Head of caudate nucleus (tissue), 42 donors: ENCODE measurements at places on chromosomes 7 and 10.

DNA sequence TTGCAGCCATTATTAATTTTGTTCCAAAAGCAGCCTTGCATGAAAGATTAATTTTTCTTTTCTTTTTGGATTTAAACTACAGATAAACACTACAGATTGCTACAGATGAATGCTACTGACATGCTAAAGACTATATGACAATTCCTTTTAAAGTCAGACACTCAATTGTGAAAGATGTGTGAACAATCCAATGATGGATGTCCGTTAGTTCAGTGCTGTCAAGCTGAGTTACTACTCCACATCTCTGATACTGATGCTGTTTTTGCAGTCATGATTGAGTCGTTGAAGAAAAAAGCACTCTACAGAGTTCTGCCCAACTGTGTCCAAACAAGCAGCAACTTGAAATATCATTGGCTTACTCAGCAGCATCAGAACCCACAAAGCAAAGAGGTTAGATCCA lies 146.8 kb downstream of the OTUD1 start:
- DNase-seq = no peak

GRCh38 chr7:45203459-45203858 lies 45.9 kb downstream of the RAMP3 start:
- DNase-seq = no peak

- no peak for DNase-seq
Measured at GRCh38 chr10:128777342-128777741, 651.1 kb upstream of the MKI67 start.

DNA sequence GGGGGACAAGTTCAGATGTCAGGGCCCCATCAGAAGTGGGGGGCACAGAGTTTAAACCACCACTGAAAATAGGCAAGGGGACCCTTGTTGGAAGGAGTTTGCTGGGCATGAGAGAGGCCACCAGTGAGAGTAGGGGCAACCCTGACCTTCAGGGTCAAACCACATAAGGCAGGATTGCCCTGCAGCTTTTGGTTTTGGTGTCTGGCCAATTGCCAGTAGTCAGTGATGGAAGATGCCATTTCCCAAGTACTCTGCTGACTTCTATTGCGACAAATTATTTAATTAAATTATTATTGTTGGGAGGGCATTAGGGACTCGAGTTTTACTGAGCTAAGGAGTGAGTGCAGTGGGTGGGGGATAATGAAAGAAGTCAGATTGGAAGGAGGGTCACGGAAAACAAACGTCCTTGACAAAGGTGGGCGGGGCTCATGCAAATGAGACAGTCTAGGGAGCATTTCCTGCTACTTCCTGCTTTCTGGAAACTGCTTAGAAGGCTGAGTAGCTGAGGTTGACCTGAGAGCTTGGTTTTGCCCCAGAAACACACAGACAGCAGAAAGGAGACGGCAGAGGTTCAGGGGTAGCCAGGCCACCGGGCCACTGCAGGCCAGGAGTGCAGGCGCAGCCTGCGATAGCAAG lies 74.2 kb upstream of the ANLN start:
- DNase-seq = no peak

GRCh38 chr7:138000081-138000701 lies 1.7 kb downstream of the CREB3L2 start:
- no peak for DNase-seq

DNA sequence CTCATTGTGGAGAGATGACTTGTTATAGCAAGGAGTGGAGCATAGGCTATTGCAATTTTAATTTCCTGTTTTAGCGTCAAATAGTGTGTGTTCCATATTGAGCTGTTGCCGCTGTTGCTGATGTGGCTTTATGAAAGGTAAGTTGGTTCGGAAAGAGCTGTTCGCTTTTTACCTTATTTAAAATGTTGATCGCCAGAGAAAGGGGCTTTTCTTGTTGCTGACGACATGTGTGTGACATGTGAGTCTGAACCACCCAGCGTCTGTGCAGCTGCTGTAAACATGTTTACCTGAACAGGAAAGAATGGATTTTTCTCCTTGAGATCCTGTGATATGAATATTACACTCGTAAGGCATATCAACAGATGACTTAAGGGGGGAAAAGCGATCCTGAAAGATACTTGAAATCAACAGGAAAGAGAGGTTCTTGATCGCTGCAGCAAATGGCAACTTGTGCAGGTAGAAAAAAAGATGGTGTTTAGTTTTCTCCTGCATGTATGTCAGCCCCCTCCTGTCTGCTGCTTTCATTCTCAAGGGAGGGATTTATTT lies 2.5 kb downstream of the ZEB1 start:
- DNase-seq = peak; percentile 12
